Activated CD4-positive, alpha-beta T cell treated with anti-CD3 and anti-CD28 coated beads, Interleukin-2, amount 10 ng/mL, durations not matched to agents 24 days and 14 days (primary cell): ENCODE measurements at places on chromosomes 3 and 15. TPM values are rescaled to one million over a fixed set of nuclear protein-coding genes. Genes with fewer than 3 reads are reported as not detected.

The EPHA6 gene
- not detected in 2 replicates for total RNA-seq

- DNase-seq = no peak
Measured at GRCh38 chr15:32852771-32853170, 135.0 kb downstream of the GREM1 start.

GRCh38 chr15:96115642-96116041 is 214.9 kb upstream of the NR2F2 start:
- no peak for DNase-seq

DNA sequence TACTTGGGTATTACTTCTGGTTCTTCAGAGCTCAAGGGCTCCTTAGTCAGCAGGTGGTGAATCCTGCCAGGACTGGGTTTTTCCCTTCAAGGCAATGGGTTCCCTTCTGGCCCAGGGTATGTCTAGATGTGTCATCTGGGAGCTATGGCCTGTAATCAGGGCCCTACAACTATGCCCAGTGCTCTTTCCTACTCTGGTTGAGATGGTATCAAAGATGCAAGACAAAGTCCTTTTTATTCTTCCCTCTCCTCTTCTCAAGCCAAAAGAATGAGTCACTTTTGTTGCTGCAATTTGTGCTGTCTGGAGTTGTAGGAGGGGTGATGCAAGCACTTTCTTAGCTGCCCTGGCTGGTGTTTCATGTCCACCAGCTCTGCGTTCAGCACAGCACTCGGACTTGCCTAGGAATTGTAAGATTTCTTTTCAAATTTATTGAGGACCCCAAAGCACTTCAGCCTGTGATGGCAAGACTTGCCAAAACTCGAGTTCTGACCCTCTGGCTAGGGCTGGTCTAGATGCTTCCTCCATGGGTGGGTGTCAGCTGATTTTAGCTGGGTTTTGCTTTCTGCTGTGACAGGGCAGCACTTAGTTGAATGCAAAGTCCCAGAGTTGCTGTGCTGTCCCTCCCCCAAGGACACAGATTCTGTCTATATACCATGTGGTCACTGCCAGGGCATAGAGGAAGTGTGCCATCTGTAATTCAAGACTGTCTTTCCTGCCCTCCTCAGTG is 129.2 kb upstream of the CBLB start:
- DNase-seq = no peak

The LMCD1 gene
- 0.52 and 0.93 TPM in 2 replicates for total RNA-seq

DNA sequence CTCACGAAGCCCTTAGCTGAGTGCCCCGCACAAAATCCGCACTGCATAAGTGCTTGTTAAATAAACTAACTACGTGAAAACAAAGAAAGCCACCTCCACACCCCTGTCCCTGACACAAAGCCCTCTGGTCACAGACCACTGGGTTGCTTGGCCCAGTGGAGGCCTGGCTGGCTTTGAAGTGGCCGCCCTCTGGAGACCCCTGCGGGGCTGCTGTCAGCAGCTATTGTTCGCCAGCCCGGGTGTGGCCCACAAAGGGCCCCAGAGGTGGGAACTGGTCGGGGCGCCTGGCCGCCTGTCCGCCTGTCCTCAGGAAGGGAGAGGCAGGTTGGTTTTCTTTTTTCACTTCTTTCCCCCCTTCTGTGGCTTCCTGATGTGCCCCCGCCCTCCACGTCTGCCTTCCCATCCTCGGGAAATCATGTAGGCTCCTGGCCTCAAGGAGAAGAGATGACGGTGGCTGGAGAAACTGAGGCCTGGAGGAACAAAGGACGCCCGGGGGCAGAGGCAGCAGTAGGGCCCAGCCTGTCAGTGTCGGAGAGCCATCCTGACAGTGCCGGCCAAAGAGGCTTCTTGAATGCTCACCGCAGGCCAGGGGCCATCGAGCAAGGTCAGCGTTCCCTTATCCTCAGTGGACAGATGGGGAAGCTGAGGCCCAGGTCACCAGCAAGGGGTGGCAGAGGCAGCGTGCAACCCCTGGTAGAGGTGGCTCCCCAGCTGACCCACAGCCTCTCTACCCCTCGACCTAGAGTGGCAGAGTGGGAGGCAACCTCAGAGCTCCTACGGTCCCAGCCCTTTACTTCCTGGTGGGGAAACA is 61.1 kb downstream of the SLC6A6 start:
- no peak for DNase-seq

The IFRD2 gene
- total RNA-seq = 231 and 233 TPM in 2 replicates
